ENCODE measurements at places on chromosomes 6 and 20. TPM values are rescaled to one million over a fixed set of nuclear protein-coding genes. Genes with fewer than 3 reads are reported as not detected.

Gene DLK2
- 0.18 TPM for total RNA-seq

Gene CLPSL1
- total RNA-seq: not detected

Gene PACRG
- total RNA-seq: 0.43 TPM

Gene TRIM10
- total RNA-seq: 0.70 TPM

Gene PRSS16
- 1.3 TPM for total RNA-seq

Gene NCOA3
- 81.6 TPM for total RNA-seq

Gene DEFB116
- total RNA-seq: not detected

Gene SLC35F1
- not detected for total RNA-seq

Gene TTLL9
- total RNA-seq: not detected

Gene KCNK17
- not detected for total RNA-seq

Gene SIRPA
- not detected for total RNA-seq

Gene MYB
- total RNA-seq: 23.8 TPM

Gene KLHDC3
- 74.0 TPM for total RNA-seq

Gene MLN
- not detected for total RNA-seq

Gene SLC18B1
- total RNA-seq: 9.4 TPM

Gene ULBP2
- total RNA-seq: 0.66 TPM

Gene LSM14B
- 34.3 TPM for total RNA-seq

Gene KIAA1755
- total RNA-seq: not detected

Gene GSTA1
- total RNA-seq: not detected
